Stimulated activated CD4-positive, alpha-beta T cell treated with anti-CD3 and anti-CD28 coated beads, Interleukin-12 subunit alpha, Interleukin-12 subunit beta, amount 100 ng/mL, for 4 hours (primary cell): ENCODE measurements at places on chromosomes 3 and 15.

GRCh38 chr3:64213962-64214379 is 11.3 kb downstream of the PRICKLE2 start:
- DNase-seq: no peak

DNA sequence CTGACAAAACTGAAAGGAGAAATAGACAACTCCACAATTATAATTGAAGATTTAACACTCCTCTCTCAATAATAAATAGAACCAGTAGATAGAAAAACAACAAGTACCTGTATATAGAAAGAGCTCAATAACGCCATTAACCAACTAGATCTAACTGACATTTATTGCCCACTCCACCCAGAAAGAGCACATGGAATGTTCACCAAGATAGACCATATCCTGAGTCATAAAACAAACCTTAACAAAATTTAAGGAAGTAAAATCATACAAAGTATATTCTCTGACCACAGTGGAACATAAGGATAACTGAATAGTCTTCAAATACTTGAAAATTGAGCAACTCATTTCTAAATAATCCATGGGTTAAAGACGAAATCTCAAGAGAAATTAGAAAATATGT is 25.1 kb downstream of the KBTBD12 start:
- DNase-seq: no peak

DNA sequence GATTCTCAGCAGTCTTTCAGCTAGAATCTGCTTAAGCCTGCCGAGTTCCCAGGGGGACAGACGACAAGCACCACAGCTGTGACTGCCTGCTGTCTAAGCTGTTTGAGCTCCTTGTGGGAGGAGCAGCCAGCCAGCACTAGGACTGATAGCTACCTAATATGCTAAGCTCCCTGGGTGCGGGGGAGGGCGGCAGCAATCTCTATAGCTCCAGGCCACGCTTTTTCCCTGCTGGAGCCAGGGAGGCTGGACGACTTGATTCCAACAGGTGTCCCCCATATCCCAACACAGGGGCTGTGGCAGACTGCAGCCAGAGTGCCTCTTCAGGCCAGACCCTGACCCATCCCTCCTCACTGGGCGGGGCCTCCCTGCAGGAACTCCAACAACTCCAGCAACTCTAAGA is 134.1 kb upstream of the ARPP21 start:
- no peak for DNase-seq

DNA sequence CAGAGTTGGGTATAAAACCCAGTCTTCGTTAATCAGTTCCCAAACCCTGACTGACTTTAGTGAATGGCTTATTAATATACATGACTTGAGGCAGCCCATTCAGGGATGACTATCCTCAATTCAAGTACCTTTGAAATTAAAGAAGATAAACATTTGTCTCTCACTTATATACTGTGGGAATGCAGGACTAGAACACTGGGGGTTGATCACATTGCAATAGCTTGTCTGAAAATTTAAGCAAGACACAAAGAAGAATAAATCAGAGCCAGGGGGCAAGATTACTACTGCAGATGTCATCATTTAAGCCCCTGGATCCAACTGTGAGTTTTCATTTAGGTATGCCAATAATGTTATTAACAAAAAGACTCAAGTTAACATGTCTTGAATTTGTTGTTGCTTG is 647.7 kb downstream of the ZPLD1 start:
- no peak for DNase-seq

GRCh38 chr3:164479406-164479805 is 598.9 kb downstream of the SI start:
- DNase-seq: no peak

DNA sequence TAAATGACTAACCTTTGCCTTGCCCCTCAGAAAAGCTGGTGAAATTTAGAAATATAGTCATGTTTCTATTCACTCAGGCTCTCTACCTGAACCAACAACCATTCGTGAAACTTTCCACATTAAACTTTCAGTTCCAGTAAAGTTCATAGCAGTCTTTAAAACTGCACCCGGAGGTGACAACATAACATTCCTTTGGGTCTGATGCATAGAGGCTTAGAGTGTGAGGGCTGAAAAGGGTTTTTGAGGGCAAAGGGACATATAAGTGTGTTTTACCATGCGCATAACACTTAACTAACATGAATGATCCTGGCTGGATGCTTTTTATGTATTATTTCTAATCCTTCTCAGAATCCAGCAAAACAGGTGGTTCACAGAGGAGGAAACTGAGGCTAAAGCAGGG is 471.7 kb upstream of the MCTP2 start:
- no peak for DNase-seq

GRCh38 chr3:55860049-55860721 is 373.1 kb upstream of the WNT5A start:
- no peak for DNase-seq

DNA sequence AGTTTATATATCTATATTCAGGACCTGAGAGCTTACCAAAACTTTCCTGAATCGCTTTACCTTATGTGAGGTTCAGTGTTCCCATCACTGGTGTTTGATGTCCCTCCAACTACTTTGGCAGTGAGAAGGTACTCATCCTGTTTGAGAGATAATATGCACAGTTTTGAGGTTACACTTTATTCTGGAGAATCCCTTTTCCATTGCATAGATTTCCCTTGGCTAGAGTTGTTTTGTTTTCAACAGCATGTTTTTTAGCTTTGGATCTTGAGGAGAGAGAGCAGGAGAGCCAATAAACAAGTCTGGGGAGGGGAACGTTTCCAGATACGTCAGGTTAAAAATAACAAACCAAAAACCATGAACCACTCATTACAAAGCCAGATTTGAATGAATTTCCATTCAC is 33.6 kb downstream of the CD200 start:
- no peak for DNase-seq

DNA sequence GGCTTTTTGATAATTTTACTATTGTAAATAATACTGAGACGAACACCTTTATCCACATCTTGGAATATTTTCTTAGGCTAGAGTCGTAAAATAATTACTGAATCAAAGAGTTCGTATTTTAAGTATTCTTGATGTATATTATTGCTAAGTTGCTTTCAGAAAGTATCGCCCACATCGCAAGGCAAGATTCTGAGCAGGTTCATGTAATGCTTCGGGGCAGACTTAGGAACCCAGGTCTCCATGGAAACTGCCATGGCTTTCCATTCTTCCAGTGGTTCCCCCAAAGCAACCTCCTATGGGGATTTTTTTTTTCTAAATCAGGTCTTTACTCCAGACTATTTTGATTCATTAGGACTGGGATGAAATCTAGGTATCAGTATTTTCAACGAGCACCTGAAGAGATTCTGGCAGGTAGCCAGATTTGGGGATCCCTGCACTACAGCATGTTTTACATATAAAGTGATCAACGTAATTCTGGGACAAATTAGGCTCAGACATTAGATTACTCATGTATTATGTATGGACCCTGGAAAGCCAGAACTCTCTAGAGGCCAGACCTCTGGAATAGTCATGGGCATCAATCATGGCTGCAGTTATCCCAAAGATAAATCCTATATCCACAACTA is 86.5 kb downstream of the B3GNT5 start:
- DNase-seq: no peak

DNA sequence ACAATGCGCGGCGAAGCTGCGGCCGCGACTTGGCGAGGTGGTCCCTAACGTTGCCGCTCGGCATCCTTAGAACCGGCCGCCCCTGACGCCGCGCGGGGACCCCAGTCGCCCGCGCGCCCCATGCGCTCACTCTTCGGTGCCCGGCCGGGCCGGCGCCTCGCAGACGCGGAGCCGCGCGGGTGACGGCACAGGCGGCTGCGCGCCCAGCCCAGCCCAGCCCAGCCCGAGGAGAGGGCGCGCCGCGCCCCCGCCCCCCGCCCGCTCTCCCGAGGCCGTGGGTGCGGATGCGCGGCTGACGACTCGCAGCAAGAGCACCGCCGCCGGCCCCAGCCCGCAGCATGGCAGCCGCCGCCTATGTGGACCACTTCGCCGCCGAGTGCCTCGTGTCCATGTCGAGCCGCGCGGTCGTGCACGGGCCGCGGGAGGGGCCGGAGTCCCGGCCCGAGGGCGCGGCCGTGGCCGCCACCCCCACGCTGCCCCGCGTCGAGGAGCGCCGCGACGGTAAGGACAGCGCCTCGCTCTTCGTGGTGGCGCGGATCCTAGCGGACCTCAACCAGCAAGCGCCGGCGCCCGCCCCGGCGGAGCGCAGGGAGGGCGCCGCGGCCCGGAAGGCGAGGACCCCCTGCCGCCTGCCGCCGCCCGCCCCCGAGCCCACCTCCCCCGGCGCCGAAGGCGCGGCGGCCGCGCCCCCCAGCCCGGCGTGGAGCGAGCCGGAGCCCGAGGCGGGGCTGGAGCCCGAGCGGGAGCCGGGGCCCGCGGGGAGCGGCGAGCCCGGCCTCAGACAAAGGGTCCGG is 437 bp downstream of the KLF13 start:
- DNase-seq: peak; percentile 64

DNA sequence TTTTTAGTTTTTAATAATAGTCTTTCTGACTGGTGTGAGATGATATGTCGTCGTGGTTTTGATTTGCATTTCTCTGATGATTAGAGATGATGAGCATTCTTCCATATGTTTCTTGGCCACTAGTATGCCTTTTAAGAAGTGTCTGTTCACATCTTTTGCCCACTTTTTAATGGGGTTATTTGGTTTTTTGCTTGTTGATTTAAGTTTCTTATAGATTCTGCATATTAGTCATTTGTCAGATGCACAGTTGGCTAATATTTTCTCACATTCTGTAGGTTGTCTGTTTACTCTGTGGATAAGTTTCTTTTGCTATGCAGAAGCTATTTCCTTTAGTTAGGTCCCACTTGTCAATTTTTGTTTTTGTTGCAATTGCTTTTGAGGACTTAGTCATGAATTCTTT is 185.4 kb downstream of the SUCNR1 start:
- no peak for DNase-seq

DNA sequence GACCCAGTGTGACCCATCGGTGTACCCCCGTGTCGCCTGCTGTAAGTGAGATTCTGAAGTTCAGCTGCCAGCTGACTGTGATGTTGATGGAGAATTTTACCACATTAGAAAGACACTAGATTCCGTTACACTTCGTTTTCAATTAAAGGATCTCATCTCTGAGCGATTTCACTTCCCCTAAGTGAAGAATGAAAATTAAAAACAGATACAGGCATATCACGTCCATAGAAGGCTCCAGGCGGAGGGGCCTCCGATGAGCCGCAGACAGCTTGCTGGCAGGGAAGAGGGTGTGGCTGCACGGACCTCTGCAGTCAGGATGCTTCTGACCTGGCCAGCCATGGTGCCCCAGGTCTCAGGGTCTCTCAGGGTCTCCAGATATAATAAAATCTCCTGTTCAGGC is 6.6 kb upstream of the CPN2 start:
- no peak for DNase-seq

GRCh38 chr15:100314809-100315400 is 26.9 kb downstream of the ADAMTS17 start:
- DNase-seq: no peak

DNA sequence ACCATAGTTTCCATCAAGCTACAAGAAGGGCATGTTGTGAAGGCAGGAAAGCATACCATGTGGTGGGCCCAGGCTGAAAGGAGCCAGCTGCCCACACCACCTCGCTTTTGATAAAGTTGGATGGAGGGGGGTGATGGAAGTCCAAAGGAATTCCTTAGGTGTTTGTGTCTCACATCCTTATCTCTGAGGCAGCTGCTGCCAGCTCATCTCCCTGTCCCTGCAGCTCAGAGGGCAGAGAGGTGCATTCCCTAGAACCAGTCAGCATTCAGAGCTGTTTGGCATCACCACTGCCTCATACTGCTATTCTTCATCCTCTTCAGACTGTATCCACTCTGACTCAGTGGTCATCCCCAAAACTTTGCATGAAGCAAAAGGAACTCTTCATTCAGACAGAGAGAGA is 141.5 kb upstream of the BFSP2 start:
- no peak for DNase-seq

GRCh38 chr15:77097248-77097721 is 26.4 kb upstream of the TSPAN3 start:
- no peak for DNase-seq

GRCh38 chr3:52606373-52607085 is 70.1 kb downstream of the UQCC5 start:
- DNase-seq: no peak

- DNase-seq: no peak
Measured at GRCh38 chr3:127410137-127410488, 122.3 kb upstream of the PRR20G start.

GRCh38 chr15:70752193-70752635 is 11.1 kb downstream of the UACA start:
- DNase-seq: no peak

DNA sequence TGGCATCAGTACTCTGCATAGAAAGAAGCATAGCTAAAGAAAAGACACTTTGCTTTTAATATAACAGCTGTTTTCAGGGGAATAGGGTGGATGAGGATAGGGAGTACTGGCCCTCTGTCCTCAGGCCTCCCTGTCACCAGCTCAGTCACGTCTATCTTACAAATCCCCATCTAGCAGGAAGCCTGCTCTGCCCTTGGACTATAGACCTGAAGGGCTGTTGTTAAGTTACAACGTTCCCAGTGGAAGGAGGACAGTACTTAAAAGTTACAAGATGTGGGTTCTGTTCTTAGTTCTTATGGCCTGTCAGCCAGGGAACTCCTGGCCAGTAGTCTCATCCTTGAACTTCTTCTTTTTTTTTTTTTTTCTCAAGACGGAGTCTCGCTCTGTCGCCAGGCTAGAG is 70.5 kb downstream of the RPL39L start:
- no peak for DNase-seq

DNA sequence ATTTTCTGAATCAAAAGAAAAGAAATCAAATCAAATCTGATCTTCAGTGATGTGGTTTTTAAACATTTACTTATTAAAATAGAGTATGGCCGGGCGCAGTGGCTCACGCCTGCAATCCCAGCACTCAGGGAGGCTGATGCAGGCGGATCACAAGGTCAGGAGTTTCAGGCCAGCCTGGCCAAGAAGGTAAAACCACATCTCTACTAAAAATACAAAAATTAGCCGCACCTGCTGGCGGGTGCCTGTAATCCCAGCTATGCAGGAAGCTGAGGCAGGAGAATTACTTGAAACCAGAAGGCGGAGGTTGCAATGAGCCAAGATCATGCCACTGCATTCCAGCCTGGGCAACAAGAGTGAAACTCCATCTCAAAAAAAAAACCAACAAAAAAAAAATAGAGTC is 169.1 kb downstream of the ULK4 start:
- no peak for DNase-seq

DNA sequence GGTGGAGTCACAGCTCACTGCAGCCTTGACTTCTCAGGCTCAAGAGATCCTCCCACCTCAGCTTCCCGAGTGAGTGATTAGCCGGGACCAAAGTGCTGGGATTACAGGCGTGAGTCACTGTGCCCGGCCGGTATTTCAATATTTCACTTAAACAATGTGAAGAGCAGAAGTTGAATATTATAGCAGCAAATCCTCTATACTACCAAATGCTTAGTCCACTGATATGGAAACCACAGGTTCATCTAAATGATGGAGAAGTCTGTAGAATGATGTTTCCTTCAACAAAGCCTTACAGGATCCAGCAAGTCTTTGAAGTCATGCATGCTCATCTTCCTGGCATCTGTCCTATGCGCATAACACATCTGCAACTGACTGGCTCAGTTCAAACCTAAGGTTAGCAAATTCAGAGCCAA is 20.3 kb upstream of the UACA start:
- DNase-seq: no peak

GRCh38 chr15:100891307-100892012 is 11.8 kb downstream of the ALDH1A3 start:
- DNase-seq: no peak

GRCh38 chr15:98174286-98174685 is 213.8 kb downstream of the ARRDC4 start:
- DNase-seq: no peak

- DNase-seq: no peak
Measured at GRCh38 chr3:127899766-127900165, 15.3 kb upstream of the KBTBD12 start.
